Activated CD8-positive, alpha-beta memory T cell treated with anti-CD3 and anti-CD28 coated beads for 1 hour (primary cell): ENCODE measurements at places on chromosomes 6 and 20.

DNA sequence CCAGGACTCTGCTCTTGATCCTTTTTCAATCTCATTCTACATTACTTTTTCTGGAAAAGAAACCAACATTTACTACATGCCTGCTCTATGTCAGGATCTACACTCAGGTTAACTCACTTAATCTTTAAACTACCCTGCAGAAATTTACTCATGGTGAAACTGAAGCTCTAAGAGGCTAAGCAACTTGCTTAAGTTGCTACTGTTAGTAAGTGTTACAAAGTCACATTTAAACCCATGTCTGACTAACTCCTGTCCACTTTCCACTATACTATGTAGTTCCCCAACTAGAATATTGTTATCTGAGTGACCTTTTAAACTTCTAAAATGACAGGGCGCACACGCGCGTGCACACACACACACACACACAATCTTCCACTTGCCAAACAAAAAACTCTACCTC is 5.0 kb downstream of the CEP162 start:
- no peak for DNase-seq

DNA sequence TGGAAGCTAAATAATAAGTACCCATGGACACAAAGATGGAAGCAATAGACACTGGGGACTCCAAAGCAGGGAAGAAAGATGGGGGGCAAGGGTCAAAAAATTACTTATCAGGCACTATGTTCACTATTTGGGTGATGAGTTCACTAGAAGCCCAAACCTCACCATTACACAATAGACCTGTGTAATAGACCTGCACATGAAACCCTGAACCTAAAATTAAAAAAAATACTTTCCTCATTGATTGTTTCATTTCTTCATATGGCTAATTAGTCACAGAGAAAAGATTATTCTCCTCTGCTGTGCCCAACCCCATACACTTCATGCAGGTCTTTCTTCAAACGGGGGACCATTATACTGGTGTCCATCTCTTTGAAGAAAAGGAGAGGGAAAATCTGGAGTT is 213.0 kb upstream of the DTNBP1 start:
- DNase-seq = no peak

- DNase-seq = no peak
Observed at GRCh38 chr6:21441386-21441785, 152.2 kb upstream of the SOX4 start.

GRCh38 chr6:2081155-2082138 is 164.0 kb downstream of the GMDS start:
- DNase-seq = no peak
